ENCODE measurements at places on chromosomes 12 and 14.
A peak's percentile ranks its signal among the peaks of the same experiment; 100 is the strongest.

- no peak for DNase-seq
Observed at GRCh38 chr12:89350630-89351488, 1.4 kb downstream of the DUSP6 start.

DNA sequence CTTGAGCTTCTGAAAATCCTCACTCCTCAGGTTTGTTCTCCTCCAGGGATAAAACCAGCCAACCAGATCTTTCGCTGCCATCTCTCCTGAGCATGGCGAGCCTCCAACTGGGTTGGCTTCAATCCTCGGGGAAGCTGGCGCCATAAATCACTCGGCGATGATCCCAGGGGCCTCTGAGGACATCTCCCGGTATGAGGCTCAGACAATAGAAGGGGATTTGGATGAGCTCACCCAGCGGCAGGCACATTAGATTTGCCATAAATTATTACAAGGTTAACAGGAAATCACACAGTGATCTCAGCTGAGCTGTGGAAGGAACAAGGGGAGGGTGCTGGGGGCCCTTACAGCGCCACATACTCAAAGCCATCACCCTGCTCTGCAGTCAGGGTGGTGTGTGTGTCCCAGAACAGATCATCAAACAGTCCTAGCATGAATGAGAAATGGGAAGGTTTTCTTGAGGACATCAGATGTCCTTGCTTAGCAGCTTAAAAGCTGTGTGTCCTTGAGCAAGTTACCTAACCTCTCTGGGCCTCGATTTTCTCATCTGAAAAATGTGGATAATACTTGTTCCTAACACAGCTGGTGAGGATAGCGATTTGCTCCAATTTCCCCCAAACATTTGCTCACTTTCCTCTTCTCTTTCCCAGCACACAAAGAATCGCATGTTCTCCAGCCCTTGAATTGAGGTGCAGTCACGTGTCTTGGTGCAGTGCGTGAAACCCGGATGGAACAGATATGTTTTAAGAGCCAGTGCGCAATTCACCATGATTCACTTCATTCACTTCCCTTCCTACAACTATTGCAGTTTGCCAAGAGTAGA is 142.8 kb downstream of the SCARB1 start:
- no peak for DNase-seq

DNA sequence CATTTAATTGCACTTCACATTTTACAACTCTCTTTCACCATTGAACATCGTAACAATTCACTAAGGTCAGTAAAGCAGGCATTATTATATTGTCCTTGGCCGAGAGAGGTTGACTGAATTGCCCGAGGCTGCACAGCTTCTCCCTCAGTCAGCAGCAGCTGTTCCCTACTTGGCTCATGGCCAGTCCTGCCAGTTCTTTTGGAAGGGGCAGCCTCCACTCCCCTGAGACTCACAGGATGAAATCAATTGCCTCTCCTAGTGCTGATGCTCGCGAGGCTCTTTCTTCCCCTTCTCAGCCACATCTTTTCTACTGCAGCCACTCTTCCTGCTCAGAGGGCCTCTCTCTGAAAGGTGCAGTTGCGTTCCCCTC is 79.9 kb upstream of the KCNA1 start:
- peak; percentile 37 for DNase-seq

DNA sequence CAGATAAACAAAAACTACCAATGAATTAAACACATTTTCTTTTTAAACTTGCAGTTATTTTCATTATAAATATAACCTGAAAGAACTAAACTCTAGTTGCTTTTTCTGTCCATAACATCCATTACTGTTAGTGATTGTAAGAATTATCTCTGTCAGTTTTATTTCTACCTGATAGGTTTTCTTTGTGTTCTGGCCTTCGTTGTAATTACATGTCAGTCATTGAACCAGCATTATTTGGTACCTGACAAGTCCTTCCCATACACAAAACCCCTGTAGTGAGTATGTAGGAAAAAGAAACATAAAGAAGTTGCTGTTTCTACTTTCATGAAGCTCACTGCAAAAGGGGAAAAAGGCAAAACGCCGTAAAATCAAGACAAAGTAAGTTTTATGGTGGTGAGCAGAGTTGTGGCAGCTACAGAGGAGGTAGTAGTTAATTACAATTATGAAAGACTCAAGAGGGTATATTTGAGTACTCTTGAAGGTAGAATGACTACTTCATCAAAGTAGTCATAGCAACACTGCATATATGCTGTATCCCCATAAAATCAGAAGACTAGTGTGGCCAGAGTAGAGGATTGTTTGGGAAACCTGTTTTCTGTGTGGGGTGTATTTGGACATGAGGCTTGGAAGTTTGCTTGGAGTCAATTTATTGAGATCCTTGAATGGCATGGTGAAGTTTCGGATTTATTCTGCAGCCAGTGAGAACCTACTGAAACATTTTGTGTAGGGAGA is 102.8 kb downstream of the SLC5A8 start:
- no peak for DNase-seq

DNA sequence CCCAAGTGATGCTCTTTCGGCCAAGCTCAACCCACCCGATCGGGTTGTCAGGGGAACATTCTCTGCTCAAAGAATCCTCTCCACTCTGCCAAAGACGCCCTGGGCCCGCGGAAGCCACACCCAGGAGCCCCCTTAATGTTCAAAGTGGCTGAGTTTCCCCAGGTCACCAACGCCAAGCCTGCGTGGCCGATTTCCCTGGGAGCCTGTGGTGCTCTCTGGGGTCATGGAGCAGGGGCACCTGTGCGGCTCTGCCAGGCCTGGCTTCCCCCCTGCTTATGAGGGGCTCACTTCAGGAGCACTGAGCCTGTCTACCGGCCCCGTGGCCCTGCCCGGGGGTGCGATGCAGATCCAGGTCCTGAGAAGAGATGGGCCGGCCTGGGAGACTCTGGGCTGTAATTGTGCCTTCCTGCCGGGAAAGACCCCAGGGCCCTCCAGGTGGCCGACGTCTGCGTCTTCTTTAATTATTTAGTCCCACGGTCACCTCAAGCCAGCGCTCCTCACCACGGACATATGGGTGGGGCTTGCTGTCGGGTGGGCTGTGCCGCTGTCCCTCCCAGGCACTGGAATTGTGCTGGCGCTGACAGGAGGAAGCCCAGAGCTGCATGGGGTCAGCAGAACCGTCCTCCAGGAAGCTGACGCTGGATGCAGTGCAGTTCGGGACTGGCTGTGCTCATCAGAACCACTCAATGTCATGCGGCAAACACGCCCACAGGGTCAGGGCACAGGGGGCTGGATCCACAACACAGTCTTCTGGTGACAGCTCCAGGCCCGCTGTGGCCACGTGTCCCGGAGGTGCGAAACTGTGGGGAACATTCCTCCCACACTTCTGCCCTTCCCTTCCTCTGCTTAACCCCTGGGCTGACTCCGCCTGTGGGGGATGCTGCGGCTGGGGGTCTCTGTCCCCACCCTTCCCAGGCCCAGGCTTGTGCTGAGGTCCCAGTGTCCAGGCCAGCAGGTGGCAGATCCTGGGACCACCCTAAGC is 267.6 kb upstream of the SFSWAP start:
- no peak for DNase-seq

DNA sequence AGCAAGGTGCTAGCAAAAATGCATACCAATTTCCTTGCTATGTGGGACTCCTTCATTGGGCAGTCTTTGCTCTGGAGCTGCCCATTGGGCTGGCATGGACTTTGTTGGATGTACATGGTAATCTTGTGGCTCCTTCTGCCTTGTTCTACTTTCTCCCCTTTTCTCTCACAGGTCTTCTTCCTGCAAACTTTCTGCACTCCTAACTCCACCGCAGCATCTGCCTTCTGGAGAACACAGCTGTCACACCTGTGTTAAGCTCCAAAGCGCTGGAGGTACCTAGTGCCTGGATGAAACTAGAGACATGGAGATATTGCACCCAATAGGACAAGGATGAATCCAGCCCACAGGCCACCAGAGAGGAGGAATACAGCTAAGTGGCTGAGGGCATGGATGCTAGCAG is 60.7 kb upstream of the CCND2 start:
- DNase-seq = no peak

GRCh38 chr14:33941718-33942117 is 9.2 kb downstream of the EGLN3 start:
- no peak for DNase-seq

- DNase-seq = peak; percentile 41
Observed at GRCh38 chr12:29073631-29074239, 75.3 kb upstream of the FAR2 start.

DNA sequence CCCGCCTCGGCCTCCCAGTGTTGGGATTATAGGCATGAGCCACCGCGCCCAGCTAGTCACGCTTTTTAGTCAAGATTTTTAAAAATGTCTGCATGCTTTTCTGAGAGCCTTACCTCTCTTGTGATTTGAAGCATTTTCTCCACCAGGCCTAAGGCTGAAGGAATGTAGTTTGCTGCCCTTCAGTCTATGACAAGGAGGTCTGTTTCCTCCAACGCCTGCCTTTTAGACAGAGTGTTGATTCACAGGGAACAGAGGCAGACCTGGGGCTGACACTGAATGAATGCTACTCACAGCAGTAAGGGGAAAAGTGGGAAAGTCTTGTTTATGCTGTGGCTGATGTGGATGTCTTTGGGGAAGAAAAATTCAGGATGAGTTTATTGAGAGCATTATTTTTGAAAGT is 27.2 kb upstream of the MDM2 start:
- no peak for DNase-seq

DNA sequence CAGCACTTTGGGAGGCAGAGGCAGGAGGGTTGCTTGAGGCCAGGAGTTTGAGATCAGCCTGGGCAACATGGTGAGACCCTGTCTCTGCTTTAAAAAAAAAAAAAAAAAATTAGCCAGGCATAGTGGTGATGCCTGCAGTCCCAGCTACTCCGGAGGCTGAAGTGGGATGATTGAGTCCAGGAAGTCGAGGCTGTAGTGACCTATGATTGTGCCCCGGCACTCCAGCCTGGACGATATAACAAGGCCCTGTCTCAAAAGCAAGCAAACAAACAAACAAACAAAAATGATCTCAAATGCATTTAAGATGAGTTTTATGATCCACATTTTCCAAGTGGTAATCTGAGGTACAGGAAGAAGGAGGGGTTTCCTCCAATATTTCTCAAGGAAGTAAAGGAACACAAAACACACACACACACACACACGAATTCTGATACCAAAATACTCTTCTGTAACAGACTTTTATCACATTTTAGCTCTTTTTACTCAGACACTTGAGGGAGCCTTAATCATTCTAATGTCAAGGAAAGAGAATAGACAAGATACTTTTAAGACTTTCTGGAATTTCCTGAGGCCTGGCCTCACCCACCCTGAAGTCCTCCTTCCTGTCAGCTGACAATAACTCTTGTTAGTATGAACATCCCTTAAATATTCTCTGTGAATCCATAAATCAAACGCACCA is 44.4 kb upstream of the CERS5 start:
- DNase-seq = no peak

DNA sequence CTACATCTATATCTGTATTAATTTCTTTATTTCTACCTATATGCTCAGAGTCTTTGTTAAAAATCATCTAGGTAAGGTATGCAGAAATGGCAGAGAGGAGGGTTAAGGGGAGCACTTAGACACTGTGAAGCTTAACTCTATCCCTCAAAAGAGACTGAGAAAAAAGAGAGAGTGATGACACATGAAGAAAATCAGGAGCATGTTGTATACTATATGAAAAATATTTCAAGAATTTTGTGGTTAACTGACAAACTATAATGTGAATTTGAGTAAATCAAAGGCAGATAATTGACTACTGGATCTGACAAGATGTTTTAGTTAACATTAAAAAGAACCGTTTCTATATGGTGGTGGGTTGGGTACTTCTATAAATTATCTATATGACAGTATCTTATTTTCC is 1814.2 kb upstream of the SEL1L start:
- no peak for DNase-seq

Measured in Jurkat, Clone E6-1 (cell line).